ENCODE measurements at places on chromosomes 16 and 17.

DNA sequence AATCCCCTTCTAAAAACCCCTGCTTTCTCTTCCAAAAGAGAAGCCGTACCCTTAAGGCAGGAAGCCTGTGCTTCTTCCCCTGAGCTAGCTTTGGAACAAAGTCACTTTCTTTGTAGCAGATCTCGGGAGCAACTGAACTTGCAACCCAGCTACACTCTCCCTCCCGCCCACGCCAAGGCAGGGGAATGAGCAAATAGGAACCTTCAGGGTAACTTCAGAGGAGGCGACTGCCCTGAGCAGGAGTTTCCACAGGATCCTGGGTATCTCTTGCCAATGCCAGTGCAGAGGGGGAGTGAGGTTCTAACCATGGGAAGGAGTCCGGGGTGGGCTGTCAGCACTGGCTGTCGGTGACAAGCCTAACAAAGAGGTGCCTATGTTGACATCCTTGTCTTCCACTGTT, 5.9 kb upstream of the PIRT start:
- DNase-seq: no peak

DNA sequence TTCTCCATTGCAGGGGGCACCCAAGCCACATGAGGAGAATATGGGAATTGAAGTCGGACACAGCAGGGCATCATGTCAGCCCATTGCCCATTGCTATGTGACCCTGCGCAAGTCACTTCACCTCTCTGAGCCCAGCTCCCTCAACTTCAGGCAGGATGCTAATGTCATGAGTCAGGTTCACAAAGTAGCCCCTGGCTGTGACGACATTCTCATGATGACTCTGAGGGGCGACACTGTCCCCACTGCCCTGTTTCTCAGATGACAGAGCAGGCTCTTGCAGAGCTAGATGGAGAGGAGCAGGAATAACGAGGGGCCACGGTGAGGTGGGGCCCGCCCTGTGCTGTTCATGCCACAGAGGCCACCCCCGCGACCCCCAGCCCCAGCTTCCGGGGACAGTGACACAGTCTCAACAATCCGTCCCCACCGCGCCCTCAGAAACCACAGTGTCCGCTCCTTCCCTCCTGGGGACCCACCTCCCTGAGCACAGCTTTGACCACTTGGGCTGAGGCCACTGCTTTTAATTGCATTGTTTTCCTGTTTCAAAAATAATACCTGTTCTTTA, 13.2 kb upstream of the ZNF469 start:
- no peak for DNase-seq

- DNase-seq: no peak
These were observed 15.5 kb upstream of the USP31 start for GRCh38 chr16:23164736-23165135.

DNA sequence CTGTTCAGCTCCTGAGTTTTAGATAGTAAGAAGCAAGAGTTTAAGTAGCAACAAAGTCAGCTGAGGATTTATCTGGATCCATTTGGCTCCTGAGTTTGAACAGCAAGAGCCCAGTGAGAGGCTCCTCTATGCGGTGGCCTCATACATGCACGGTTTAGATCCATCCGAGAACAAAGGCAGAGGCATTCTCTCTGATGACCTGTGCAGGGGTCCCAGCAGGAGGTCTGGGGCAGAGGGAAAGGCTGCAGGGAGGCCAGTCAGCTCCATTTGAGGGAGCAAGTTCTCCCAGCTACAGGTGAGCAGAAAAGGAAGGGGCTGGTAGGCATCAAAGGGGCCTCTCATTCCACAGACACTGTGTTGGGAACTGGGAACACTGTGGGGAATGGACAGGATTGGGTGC, 16.5 kb downstream of the PITPNM3 start:
- no peak for DNase-seq

DNA sequence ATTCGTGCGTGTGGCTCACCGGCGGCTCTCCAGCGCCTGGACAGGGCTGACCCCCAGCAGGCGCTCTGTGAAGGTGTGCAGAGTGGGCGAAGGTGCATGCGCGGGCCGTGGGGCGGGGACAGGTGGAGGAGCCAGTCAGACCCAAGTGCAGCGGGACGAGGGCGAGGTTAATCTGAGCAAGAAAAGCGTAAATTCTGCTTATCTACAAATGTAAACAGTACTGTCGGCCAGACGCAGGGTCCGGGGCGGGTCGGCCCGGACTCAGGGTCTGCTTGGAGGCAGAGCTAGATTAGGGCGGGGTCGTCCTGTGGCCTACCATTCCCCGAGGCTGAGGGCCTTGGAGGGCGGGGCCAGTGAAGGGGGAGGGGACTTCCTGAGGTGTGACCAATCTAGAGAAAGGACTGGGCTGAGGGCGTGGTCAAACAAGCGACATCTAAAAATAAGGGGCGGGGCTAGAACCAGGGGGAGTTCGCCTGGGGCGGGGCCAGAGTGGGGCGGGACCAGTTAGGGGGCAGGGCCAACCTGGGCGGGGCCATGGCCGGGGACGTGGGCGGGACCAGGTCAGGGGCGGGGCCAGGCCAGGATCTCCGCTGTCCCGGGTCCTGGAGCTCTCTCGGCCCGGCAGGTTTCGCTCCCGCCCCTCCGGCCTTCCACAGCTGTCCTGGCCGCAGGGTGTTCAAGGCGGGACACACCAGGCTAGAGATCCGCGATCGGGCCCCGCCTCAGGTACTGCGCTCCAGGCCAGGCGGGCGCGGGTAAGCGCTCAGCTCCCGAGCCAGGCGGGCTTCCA, at the start of gene SEC14L5:
SEC14L5 (plus strand) TSS at position 611 of the 790 bp plus-strand sequence. CDS start 994 bp downstream, outside the sequence.
- DNase-seq: peak; percentile 91

DNA sequence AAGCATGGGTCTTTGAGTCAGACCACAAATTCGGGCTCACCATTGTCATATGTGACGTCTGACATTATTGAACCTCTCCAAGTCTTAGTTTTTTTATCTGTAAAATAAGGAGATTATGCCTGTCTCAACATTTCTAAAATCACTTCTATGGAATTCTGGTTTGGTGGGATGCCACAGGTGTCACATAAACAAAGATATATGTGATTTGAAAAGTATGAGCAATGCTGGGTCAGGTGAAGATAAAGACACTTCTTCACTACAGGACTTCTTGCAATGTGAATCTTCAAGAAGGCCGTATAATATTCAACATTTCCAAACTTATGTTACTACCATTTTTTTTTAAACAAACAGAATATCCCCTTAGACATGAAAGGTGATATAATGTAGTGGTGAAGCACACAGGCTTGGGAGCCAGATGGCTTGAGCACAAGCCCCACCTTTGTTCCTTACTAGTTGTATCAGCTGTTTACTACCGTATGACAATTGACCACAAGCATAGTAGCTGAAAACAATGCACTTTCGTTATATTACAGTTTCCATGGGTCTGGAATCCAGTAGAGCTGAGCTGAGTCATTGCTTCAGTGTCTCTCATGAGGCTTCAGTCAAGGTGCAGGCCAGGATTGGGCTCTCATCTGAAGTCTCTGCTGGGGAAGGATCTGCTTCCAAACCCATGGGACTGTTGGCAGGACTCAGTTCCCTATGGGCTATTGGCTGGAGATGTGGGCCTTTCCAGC, 87.7 kb downstream of the UTP18 start:
- DNase-seq: no peak

- no peak for DNase-seq
These were observed 133.7 kb upstream of the EEF2KMT start for GRCh38 chr16:5231246-5231759.

DNA sequence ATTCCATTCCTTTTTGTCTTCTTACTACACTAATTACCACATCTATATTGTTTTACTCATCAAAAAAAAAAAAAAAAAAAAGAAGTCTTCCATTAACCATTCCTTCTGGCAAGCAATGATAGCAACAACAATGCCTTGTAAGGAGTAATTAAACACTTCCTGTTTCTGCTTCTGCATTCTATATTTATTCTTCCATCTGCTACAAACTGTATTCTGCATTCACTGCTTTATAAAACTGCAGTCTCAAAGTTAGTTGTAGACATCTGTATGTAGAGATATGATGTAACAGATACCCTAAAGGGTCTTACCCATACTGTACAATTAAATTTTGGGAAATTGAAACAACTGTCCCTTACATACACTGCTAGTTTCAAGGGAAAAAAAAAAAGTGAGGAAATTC, 28.7 kb upstream of the ABCA6 start:
- no peak for DNase-seq

- DNase-seq: no peak
These were observed 70.3 kb downstream of the YPEL2 start for GRCh38 chr17:59401725-59402124.

- DNase-seq: peak; percentile 91
These were observed at the start of gene SLC12A4 for GRCh38 chr16:67968400-67969253. SLC12A4 (minus strand) TSS chr16:67968637; CDS start chr16:67968553, 84 bp downstream.

- DNase-seq: peak; percentile 64
These were observed 22.7 kb upstream of the GPRC5B start for GRCh38 chr16:19907161-19907992.

DNA sequence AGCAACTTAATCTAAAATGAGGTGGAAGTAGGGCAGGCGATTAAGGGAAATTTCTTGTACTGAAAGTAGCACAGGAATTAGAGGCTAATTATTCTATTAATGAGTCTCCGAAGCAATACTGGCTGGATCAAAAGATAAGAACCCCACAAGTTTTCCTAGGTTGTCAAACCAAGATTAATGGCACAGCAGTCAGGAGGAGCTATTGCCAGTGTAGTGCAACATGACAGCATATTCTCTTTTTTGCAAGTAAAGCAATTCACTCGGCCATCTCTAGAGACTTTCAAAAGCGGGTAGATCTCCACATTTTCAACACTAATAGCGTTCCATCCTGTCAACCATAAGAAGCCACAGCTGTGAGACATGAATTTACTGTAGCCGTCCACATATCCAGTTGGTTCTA, 81.2 kb downstream of the CYB561 start:
- DNase-seq: no peak

DNA sequence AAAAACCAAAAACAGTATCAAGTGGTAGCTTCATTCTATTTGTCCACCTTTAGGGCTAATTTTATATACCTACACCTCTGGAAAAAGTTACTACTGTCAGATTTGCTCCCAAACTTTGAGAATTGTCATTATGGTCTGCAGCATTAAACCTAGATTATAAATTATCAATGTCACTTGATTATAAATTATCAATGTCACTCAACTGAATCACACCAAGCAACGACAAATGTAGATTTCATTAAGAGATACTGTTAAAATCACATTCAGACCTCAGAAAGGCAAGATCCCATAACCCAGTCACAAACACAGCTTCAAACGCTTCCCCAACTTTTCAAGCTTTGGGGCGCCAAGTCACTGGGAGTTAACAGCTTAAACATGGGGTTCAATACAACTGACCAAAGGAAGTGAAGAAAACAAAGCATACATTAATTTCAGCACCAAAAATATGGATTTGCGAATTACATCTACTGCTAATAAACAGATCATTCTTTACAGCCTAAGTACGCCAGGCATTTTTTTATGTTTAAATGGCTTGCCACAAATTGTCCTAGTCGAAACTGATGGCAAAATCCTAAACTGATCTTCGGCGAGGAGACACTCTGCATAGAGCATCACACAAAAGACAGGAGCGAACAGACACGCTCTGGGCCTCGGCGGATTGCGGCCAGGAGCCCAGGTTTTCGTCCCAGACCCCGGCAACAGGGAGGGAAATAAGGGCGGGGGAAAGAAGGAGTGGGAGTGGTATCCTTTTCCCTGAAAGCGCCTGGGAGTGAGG, 981 bp downstream of the GLG1 start:
- no peak for DNase-seq

DNA sequence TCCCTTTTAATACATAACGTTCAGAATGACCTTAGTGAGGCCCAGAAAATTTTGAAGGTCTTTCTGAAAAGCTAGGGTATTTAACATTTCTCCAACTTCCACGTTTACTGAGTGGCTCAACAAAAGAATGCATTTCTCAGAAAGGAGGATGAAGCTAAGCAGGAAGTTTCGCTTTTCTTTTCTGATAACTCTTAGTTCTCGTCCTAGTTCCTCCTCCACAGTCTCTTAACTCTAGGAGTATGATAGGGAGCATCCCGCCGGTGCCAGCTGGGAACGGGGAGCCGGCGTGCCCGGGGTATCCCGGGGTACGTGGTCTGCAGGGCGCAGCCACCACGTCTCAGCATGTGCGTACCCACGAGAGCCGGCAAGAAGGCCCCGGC, 363 bp downstream of the KARS1 start:
- no peak for DNase-seq

- no peak for DNase-seq
These were observed 14.3 kb downstream of the CMTM3 start for GRCh38 chr16:66618588-66619375.

DNA sequence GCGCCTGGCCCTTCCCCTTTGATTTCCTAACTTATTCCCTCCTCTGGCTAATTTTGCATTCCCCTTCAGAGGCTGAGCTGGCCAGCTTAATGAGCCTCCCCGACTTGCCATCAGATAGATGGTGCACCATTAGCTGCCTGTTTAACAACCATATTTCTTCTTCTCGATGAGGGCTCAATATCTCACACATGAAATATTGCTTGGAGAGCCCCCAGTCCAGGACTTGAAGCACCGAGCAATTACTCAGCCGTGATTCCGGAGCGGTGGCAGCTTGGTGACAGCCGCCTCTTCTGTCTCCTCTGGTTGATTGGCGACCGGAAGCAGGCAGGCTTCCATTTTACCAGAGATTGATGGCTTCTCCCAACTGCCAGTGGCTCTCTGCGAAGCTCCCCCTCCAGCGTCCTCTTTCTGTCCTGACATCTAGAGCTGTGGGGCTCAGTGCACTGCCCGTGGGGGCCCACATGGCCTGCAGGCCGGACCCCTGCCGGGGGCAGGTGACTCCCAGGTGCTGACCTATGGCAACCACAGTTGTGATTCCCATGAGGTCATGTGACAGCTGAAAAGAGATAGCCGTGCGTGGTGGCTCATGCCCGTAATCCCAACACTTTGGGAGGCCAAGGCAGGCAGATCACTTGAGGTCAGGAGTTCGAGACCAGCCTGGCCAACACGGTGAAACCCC, 133.7 kb upstream of the SEC14L1 start:
- no peak for DNase-seq

GRCh38 chr16:67311607-67312488, 14.7 kb downstream of the KCTD19 start:
- no peak for DNase-seq

- DNase-seq: no peak
These were observed 268.7 kb upstream of the CDH5 start for GRCh38 chr16:66097751-66098150.

DNA sequence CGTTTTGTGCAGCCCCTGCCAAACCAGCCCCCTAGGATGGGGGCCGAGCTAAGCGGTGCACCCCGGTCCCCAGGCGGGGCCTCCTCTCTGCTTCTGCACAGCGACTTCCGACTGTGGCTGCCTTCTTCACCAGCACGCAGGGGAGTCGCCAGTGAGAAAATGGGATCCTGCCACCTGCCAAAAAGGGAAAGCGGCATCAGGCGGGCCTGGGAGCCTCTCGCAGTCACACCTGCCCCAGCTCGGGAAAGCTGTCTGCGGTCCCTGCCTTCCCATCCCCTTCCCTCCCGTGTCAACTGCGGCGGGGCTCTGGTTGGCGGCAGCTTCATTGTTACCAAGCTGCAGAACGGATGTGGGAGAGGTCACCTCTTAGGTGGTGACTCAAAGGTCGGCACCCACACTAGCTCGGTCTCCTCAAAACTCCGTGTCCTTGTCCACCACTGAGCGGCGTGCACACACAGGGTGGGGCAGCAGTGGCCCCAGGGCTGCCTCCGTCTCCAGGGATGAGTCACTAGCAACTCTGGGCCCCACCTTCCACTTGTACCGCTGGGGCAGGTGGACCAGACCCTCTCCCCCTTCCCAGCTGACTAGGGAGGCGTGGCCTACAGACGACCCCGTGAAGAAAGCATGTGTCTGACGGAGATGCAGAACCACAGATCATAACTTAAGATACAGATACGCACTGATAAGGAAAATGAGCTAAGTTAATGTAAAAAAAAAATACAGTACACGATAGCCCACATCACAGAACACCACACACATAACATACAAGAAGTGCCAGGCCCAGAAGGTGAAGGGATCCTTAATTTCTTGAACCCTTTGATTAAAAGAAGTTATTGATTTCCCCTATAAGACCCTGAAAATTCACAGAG, 1.5 kb upstream of the PCYT2 start:
- DNase-seq: no peak
